ENCODE measurements at places on chromosomes 11 and 22.

DNA sequence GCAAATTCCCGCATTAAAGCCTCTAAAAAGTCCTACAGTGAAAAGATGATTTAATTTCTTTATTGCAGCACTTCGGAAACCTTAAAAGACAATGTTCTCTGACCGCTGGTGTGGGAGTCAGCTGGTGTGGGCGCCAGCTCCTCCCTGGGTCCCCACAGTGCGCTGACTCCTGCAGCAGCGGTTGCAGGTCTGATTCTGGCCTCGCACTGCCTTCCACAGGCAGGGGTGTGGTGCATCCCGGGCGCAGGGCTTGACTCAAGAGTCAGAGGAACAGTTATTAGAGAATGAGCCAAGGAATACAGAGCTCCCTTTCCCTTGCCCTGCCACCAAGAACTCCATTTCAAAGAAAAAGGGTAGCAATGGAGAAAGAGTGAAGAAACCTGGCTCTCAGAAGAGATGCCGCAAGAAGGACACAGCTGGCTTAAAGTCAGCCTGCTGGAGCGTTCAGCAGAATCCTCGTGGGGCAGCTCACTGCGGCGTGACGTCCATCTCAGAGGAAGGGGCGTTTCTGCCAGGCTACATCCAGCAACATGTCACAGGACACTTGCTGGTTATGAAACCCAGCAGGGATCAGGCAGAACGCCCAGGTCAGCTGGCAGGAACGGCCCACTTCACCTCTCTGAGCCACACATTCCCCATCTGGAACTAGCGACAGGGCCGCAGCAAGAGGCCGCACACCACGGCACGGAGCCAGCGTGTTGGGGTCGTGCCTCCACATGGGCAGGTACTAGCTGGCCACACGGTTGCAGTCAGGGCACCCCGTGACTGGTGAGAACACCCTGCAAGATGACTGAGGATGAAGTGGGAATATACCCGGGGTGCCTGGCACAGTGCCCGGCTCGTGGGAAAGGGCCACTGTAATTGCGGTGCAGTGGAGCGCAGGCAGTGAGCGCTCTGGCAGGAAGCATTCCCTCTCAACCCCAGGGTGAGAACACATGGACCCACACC lies 18.1 kb upstream of the EFCAB6 start:
- no peak for DNase-seq

DNA sequence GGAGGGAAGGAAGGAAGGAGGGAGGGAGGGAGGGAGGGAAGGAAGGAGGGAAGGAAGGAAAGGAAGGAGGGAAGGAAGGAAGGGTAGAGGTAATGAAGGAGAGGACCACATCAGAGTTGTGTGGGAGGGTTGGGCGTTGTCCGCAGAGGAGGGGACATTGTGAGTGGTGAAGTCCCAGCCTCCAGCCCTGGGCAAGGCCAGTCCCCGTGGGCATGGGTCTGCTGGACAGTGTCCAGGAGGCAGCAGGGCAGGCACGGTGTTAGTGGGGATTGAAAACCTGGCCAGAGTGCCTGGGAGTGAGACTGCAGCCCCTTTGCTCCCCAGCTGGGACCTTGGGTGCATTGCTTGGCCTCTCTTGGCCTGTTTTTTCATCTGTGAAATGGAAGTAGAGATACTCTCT lies 1462.3 kb downstream of the BRD1 start:
- DNase-seq, result no peak

GRCh38 chr22:36026741-36027140 lies 1.9 kb downstream of the RBFOX2 start:
- DNase-seq, result no peak

DNA sequence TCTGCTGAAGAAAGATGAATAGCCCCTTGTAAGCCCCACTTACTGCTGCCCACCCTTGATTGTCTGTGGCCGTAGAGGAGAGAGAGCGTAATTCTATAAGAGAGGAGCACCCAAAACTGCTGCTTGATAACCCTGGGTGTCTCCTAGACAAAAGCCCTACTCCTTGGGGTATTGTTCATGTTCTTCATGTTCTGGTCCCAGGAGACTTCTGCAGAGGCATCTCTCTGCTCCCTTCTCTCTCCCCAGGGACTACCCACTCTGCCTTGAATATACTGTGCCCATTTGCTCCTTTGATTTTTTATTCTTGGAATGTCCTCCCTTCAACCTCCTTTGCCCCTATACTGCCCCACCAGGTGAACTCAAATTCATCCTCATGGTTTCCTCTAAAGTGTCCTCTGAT lies 417.8 kb upstream of the CADM1 start:
- no peak for DNase-seq

DNA sequence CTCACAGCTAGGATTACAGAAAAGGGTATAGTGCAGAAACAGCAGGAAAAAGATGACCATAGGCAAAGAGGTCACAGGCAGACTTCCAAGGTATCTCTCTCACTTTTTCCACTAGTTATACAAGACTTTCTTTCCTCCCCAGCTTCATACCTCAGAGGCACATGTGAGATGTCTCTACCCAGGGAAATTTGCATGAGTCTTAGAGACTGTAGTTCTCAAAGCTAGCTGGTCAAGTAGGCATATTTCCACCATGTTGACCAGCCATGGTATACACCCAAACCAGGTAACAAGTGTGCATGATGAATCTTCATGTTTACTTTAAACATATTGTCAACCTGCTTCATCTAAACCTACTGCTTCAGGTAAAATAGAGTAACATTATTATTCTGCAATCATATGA lies 27.9 kb downstream of the PRMT3 start:
- DNase-seq, result no peak

- DNase-seq, result no peak
These were observed 13.6 kb downstream of the PLEKHB1 start for GRCh38 chr11:73659961-73660360.

DNA sequence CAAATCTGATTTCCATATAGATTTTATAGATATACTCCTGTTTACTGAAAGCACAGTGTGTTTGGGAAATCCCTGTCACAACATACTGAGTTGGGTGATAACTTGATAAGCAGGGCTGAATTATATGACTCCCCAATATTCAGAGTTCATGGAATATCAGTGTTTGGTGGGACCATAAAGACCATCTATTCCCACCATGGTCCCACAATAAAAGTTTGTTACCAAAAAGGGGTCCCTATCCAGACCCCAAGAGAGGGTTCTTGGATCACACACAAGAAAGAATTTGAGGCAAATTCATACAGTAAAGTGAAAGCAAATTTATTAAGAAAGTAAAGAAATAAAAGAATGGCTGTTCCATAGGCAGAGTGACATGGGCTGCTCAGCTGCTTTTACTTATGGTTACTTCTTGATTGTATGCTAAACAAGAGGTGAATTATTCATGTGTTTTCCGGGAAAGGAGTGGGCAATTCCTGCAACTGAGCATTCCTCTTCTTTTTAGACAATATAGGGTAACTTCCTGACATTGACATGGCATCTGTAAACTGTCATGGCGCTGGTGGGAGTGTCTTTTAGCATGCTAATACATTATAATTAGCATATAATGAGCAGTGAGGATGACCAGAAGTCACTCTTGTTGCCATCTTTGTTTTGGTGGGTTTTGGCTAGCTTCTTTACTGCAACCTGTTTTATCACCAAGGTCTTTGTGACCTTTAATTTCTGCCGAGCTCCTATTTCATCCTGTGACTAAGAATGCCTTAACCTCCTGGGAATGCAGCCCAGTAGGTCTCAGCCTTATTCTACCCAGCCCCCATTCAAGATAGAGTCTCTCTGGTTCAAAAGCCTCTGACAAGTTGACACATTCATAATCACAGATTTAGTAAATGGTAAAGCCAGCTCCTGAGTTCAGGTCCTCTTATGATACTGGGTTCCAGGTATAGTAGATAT lies 240.6 kb upstream of the PDGFD start:
- DNase-seq, result no peak

All from activated naive CD4-positive, alpha-beta T cell (primary cell).